ENCODE measurements at places on chromosomes 12 and 14.

DNA sequence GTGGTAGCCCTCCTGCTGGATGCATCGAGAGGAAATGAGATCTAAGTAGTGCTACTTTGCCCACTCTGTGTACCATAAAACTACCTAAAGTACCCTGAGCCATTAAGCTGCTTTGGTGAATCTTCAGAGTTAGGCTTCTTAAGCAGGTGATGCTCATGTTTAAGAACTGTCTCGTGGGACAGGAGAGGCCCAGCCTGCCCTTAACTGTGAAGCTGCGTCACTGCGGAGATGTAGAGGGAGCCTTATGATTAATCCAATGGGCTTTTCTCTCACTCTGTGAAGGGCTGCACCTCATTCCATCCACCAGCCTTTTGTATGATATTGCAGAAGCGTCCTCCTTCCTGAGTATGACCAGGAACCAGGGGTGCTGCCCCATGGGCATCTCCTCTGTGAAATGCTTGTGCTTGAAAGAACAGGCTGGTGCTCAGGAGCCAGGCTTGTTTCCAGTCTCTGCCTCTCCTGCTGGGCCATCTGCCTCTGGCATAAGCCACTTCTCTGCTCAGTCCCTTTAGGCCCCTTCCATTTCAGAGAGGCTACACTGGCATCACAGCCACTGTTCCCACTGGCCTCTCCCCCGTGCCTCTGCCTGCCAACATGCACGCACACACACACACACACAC lies 6.8 kb upstream of the CCDC177 start:
- no peak for DNase-seq

DNA sequence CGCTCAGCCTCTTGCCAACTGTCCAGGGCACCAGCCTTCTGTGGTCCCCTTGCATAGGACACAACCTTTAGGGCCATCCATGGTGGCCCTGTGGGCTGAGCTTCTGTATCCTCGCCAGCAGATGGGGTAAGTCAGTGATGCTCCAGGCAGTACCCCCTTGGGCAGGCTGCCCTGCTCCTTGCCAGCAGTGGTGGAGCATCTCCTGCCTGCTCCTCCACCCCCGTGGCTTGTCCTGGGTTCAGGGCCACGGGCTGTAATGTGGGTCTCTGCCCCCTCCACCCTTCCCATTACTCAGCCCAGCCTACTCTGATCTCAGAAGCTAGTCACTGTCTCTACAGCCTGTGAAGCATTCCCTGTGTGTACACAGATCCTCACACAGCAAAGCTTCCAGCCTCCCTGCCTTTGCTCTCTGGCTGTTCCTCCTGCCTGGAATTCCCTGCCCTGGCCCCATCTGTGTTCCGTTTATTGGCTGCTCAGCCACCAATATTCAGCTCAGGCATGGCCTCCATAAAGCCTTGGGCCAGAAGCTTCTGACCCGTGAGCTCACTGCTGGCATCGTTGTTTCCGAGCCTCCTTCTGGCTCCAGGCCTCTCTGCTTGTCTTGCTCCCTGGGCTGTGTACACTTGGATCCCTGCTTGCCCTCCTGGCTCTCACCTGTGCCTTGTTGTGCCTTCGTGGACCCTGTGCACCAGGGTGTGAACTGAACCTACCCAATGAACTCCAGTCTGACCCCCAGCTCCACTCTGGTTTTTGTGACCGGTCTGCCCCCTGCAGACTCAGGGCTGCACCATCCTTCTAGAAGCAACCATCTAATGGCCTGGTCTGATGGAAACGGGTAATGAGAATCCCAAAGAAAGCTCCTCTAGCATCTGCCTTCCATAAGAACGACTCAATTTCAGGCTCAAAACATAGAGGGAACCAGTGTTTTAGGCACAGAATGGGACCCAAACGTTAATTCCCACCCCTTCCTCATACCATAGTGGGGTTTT lies 177.0 kb upstream of the PRMT8 start:
- DNase-seq, result peak; percentile 42

- no peak for DNase-seq
These were observed 63.7 kb downstream of the R3HDM2 start for GRCh38 chr12:57367121-57367520.

DNA sequence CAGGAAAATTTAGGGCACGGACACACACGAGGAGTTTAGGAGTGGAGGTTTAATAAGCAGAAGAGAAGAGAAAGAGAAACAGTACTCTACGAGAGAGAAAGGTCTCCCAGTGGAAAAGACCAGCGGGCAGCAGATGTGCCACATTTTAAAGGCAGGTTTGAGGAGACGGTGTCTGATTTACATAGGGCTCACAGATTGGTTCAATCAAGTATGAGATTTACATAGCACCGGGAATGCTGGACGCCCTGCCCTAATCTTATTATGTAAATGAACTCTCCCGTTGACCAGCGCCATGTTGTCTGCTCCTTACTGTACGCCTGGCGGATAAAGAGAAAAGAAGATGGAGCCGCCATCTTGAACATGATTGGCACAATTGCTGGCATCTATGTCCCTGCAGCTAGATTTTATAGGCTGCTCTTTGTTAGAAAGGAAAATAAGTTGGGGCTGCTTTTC lies 17.9 kb downstream of the NFKBIA start:
- DNase-seq, result no peak

DNA sequence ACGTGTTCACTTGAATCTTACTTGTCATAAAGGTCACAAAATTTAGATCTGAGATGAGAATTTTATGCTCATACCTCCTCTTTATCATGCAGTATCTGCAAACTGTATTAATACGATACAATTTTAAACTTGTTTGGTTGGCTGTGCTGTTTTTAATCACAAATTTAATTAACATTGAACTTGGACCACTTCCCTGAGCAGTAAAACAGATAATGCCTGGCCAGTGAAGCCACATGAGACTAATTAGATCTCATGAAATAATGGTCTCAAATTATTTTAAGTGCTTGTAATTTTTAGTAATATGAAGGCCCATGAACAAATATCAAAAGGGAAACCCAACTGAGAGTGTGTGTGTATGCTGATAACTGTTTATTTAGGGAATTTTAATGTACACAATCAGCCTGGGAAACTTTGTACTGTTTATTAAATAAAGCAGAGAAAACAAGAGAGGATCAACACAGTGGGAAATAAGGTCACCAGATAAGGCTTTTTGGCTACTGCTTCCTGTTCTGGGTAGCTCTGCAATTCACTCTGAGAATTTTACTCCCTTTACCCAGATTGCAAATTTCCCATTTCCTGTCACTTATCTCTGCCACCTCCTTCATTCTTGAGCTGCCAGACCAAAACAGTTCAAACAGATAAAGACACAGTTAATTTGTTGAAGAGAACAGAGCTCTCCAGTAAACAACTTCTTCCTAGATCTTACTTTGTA lies 61.6 kb upstream of the GNPNAT1 start:
- DNase-seq, result no peak

GRCh38 chr12:5623411-5623810 lies 191.5 kb downstream of the NTF3 start:
- no peak for DNase-seq

GRCh38 chr12:108839018-108839889 lies 18.1 kb downstream of the SSH1 start:
- no peak for DNase-seq

- no peak for DNase-seq
These were observed 4.6 kb upstream of the LRP1-AS start for GRCh38 chr12:57151741-57152630.

- no peak for DNase-seq
These were observed 7.6 kb upstream of the MARK3 start for GRCh38 chr14:103377522-103378037.

GRCh38 chr12:23662966-23663365 lies 286.5 kb downstream of the SOX5 start:
- DNase-seq, result no peak

- DNase-seq, result no peak
These were observed 129.4 kb downstream of the PPM1H start for GRCh38 chr12:62805517-62805916.

- peak; percentile 39 for DNase-seq
These were observed 721 bp downstream of the CABP1 start for GRCh38 chr12:120640861-120641833.

- DNase-seq, result no peak
These were observed 39.7 kb downstream of the LRIG3 start for GRCh38 chr12:58880639-58881038.

GRCh38 chr12:120167529-120168095 lies 26.9 kb downstream of the GCN1 start:
- DNase-seq, result no peak

DNA sequence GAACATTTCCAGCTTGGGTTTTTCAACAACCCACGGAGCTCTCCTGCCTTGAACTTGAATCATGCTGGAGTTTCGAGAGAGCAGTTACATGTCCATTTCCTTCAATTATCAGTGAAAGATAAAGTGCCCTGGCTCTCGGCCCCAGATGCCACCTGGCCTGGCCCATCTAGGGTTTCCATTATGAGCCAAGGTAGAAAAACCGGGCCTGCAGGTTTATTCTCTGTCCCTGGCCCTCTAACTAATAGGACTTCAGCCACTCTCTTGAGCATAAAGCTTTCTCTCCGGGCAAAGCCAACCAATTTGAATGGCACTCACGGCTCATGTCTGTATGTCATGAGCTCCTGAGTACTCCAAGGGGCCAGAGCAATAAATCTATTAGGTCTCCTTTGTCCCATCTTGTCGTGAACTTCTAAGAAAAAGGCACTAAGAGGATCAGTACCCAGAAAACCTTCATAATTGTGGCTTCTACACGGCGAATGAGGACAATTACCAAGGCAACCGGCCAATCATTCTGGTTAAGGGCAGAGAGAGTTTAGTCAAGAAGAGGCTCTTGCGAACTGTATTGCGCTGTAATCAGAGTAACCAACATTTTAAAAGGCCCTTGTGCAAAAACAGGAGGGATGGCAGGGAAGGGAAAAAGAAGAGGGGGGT lies 392.3 kb downstream of the MED13L start:
- DNase-seq, result no peak

DNA sequence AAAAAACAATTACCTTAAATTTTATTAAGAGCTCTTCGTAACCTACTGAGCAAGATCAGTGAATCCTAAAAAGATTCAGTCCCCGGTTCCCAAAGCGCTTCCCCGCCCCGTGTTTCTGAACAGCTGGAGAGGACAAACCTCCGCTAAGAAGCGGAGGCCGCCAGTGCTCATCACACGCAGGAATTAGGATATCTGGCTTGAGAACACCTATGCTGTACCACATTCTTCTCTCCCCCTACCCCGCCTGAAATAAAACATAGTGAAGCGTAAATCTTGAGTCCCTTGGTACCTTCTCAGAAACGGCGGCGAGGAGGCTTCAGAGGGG lies 774 bp upstream of the WDR20 start:
- no peak for DNase-seq

DNA sequence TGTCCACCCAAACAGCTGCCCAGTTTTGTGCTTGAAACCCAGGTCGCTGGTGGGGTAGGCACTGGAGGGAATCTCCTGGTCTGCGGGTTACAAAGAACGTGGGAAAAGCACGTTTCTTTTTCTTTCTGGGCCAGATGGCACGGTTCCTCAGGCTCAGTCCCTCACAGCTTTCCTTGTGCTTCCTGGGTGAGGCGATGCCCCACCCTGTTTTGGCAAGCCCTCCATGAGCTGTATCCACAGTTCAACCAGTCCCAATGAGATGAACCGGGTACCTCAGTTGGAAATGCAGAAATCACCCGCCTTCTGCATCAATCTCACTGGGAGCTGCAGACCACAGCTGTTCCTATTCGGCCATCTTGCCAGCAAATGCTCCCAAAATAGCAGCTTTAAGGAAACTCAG lies 51.4 kb upstream of the TMTC2 start:
- no peak for DNase-seq

GRCh38 chr14:101731187-101732080 lies 30.1 kb upstream of the PPP2R5C start:
- peak; percentile 92 for DNase-seq

DNA sequence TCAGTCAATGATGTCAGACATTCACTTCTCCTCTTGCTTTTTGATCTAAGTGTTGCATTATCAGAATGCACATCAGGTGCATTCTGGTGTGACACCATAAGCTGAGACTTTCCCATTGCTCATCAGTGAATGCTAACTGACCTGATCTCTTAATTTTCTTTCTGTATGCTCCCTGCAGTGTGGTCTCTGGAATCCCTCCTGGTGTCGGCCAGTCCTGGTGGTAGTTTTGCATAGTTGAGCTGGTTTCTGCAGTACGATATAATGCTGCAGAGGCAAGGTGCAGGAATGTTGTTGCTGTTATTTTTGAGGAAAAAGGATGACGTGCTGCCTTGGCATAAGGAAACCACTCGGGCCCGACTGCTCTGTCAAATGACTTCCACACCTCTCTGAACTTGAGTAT lies 11.0 kb upstream of the SRP54 start:
- no peak for DNase-seq

DNA sequence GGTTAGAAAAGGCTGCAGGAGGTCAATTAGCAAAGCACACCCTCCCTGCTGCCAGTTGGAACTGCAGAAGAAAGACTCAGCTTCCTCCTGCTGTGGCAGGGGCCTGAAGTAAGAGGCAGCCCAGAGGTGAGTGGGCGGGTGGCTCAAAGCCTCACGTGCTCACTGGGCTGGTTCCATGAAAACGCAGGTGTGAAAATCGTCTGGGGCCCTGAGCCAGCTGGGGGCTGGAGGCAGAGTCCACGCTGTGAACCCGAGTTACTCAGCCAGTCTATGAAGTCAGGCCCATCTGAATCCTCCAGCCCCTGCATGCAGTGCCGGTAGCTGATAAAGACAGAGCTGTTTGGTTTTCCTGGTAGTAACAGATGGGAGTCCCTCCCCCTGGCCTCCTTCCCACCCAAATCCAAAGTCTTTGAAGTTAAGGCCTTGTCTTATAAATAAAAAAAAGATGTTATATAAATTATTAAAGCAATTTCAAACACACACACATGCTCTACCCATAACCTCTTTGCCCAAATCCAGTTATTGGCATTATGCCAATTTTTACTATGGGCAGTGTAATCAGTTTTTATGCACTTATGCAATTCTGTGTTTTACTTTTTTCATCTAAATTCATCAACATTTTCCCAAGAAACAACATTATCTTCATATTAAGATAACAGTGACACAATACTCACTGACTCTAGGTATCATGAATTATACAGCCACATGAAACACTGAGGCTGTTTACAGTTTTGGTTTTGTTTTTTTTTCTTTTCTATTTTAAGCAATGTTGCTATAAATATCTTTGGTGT lies 57.9 kb upstream of the PNMA1 start:
- DNase-seq, result peak; percentile 86

DNA sequence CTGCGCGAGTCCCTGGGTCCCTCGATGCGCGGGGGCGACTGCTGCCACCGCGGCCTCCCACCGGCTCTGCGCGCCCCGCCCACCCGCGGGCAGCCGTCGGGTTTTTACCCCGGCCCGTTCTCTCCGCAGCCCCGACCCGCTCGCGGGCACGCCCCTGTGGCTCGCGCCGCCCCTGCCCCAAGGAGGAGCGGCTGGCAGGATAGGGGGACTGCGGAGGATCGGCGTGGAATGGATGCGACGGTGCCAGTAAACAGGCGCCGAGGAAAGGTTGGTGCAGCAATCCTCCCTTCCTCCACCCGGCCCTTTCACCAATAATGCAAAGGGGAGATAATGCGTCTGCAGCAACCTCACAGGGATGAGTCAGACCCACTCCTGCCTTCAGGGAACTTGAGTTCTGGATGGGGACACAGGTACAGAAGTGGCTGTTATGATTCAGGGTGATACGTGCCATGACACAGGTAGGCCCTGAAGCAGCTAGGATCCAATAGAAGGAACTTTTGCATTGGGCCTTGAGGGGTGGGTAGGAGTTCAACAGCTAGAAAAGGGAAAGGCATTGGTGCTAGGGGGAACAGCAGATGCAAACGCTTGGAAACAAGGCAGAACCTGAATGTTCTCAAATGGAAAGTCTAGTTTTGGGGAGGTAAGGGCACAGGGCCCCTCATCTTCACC lies 554 bp upstream of the DEGS2 start:
- no peak for DNase-seq

- DNase-seq, result no peak
These were observed 13.9 kb upstream of the CCDC60 start for GRCh38 chr12:119320678-119321077.

- DNase-seq, result no peak
These were observed 1128.3 kb upstream of the FLRT2 start for GRCh38 chr14:84401631-84402030.

Measured in activated CD4-positive, alpha-beta T cell treated with anti-CD3 and anti-CD28 coated beads, Interleukin-10, Interleukin-2, amounts not matched to agents 100 ng/mL and 50 ng/mL, durations not matched to agents 16 hours and 8 hours (primary cell).